ENCODE measurements at places on chromosomes 12 and 14.

- DNase-seq = no peak
These were observed 1.9 kb downstream of the NKX2-1 start for GRCh38 chr14:36518031-36518585.

- DNase-seq = no peak
These were observed 170.6 kb upstream of the PWP1 start for GRCh38 chr12:107514887-107515445.

- peak; percentile 32 for DNase-seq
These were observed 397.4 kb upstream of the OR4E1 start for GRCh38 chr14:22071006-22071405.

DNA sequence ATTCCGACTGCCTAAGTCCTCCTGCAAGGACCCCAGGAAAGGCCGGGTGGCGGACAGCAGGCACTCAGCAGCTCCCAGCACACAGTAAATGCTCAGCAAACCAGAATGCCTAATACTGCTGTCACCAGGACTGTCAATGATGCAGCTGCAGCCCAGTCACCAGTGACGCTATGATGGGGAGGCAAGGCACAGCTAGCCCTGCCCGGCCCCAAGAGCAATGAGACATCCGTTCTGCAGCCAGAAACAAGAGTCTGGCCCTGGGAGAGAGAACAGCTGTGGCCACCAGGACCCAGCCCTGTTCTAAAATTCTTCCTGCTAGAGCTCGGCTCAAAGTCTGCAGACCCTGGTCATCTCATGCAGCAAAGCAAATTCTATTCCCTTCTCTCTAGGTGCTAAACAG lies 69.8 kb downstream of the NCOR2 start:
- no peak for DNase-seq

DNA sequence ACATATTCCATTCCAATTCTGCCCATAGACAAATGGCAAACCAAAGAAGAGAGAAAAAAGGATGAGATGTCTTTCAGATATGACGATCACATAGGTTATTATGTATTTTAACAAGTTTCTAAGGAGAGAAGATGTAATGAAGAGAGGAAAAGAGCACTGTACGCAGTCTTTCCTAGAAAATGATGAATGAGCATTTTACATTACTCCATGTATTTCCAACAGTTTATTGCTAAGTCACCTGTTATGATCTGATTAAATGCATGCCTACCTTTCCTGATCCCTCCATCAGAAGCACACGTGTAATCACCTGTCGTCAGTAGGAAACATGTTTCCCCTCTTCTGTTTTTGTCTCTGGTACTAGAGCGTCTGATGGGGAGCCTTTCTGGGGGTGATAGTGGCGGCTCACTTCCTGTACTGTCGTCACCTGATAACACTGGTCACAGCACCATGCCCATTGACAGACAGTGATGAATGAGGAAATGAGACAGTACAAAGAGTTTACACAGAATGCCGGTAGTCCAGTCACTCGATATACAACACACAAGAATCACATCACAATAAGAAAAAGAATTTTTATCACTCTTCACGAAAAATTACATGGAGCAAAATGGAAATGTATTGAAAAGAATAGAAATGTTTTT lies 161.6 kb downstream of the KCNC2 start:
- DNase-seq = no peak

GRCh38 chr14:38755036-38755435 lies 348.0 kb downstream of the SEC23A start:
- no peak for DNase-seq

- no peak for DNase-seq
These were observed 6.5 kb upstream of the LGMN start for GRCh38 chr14:92754966-92755365.

DNA sequence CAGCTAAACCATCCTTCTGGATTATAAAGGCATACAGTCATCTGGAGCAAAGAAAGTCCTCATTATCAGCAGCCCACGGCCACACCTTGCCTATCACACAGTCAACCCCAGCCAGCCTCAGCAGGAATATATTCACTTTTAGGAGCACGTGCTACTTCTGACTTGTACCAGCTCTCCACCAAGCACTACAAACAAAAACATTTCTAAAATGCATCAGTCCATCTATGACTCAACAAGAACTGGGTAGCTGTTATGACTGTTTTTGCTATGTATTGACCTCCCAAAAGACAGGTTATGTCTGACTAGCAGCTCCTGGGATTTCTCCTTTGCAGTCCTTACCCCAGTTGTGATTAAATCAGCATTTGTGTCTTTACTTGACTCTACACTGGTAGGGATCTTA lies 31.2 kb downstream of the NUAK1 start:
- DNase-seq = no peak

DNA sequence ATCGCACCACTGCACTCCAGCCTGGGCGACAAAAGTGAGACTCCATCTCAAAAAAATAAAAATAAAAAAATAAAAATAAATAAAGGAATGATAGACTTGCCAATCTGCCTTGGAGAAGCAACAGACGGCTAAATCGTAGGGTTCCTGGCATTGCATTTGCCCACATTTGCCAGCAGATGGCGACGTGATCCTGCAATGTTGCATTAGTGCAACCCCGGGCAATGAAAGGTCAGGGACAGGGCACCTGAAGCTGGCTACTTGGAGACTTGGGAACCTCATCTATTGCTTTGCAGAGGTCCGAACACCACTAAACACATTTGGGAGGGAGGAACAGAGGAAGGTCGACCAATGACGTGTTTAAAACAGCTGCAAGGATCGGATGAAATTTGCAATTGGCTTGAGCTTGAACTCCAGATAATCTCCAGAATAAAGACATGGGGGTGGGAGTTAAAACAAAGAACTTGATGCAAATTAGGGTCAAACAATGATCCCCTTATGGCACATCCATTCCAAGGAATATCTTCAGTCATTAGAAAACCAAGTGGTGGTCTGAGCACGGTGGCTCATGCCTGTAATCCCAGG lies 34.6 kb downstream of the SPRING1 start:
- peak; percentile 70 for DNase-seq

DNA sequence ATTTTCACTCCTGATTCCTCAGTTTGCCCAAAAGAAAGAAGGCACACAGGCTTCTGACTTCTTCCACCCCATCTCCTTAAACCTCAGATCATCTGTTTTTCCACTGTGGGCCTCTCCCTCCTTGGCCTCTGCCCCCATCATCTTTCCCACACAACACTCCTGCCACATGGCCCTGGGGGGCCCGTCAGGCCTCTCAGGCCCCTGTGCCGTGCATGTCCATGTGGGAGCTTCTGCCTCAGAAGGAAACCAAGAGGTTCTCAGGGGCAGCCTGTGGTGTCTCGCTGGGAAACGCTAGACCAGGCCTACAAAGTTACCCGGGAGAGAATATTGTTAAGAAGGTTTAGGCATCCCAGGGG lies 8.0 kb downstream of the KLHL33 start:
- DNase-seq = no peak

- DNase-seq = no peak
These were observed 5.7 kb upstream of the INHBE start for GRCh38 chr12:57449375-57449774.

DNA sequence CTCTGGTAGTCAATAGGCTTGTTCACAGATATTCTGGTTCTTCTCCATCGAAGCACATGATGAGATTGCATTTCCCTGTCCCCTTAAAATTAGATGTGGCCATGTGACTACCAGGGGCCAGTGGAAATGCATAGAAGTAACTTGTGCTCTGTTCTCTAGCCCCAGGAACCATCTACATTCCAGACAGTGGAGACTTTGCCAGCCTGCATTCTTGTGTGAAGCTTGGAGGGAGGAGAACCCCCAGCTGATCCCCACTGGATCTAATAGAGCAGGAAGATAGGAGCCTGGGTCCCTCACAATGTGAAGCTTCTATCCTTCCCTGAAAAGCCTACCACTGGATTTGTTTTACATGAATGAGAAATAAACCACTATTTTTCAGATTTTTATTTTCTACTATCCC lies 130.1 kb downstream of the KITLG start:
- DNase-seq = no peak

- no peak for DNase-seq
These were observed 2.8 kb downstream of the PRIM1 start for GRCh38 chr12:56749359-56749758.

Measured in CD4-positive, alpha-beta T cell treated with Interleukin-2 at 100 ng/mL for 4 hours (primary cell).